ENCODE measurements at places on chromosomes 12 and 14.

- no peak for DNase-seq
These were observed 198.9 kb downstream of the ADGRD1 start for GRCh38 chr12:131152587-131152986.

DNA sequence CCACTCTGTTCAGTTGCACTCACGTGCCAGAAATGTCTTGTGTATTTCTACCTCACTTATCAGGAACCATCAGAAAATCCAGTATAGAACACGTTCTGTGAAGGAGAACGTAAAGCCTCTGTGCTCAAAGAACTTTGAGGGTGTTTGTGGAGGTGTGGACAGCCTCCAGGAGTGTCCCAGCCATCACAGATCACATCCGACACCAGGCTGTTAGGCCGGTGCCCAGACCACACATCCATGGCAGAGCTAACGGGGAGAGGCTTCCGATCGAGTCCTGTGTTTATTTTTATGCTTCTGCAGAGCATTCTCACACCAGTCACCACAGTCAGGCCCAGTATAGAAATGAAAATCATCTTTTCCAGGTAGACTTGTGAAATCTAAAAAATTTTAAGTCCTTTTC is 53.6 kb downstream of the TPCN1 start:
- no peak for DNase-seq

DNA sequence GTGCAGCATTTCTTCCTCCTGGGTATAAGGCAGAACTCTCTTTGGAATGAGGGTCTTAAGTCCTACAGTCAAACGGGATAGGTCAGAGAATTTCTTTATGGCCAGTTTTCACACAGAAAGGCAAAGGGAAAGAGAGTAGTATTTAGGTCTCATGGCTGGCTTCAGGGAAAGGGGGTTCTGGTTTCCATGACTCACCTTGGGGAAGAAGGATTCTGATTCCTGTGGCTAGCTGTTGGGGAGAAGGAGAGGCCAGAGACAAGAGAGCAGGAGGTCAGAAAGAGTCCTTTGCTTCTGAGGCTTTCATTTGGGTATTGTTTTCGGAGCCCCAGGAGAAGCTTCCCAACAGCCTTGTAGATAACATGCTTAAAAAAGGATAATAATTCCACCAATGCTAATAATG is 332.5 kb downstream of the NPAS3 start:
- no peak for DNase-seq

DNA sequence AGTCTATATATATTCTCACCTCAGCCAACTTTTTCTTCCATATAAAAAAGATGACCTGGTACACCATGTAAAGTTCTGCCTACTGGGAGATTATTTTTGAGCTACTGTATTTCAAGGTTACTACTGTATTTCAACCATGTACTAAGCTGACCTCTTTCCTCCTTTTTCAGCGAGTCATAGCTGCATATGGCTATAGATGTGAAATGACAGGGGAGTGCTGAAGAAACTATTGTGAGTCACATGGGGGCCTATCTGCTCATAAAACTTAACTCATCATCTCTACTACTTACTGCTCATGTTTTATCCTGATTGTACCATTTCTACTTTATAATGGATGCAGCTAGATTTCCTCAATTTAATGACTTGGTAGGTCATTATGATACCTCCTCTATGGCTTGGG is 571.4 kb upstream of the ATP2B1 start:
- DNase-seq, result no peak

- no peak for DNase-seq
These were observed 128.3 kb upstream of the FGD4 start for GRCh38 chr12:32270818-32271710.
